Parietal lobe (tissue), 2 donors: ENCODE measurements at places on chromosomes 2 and 18. TPM values are rescaled to one million over a fixed set of nuclear protein-coding genes. Genes with fewer than 3 reads are reported as not detected.

Gene NPPC
- not detected for total RNA-seq

Gene LYPD6
- total RNA-seq = 17.5 TPM

Gene LOXL3
- 19.4 TPM for total RNA-seq

Gene DYNAP
- not detected for total RNA-seq
